ENCODE measurements at places on chromosomes 1 and 21. TPM values are rescaled to one million over a fixed set of nuclear protein-coding genes. Genes with fewer than 3 reads are reported as not detected.
A peak's percentile ranks its signal among the peaks of the same experiment; 100 is the strongest.

DNA sequence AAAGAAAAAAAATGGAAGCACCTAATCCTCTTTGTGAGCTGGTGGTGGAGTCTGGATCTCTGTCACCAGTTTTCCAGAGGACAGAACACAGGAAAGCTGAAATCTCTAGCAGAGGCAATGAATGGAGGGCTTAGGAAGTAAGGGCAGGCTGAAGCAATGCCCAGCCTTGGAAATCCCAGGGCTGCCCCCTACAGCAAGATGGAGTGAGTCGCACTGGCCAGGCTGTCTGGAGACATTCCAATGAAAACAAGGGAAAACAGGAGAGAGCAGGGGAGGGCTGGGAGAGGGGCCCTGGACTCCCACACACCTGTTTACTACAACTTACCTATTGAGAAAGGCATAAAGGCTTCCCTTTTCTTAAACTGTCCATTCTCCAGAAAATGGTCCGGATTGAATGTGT is 25.9 kb downstream of the CYP2J2 start:
- H3K27ac ChIP-seq: no peak overlapping the region
- H3K4me3 ChIP-seq: no peak overlapping the region
- DNase-seq: no peak
- no peaks in the 10 kb centered on the region for H3K4me1 ChIP-seq

GRCh38 chr1:182249201-182249676 is 142.4 kb downstream of the GLUL start:
- H3K4me3 ChIP-seq: no peak overlapping the region
- DNase-seq: no peak
- H3K27ac ChIP-seq: no peak overlapping the region
- H3K4me1 ChIP-seq: no peaks in the 10 kb centered on the region
- H3K27me3 ChIP-seq: no peaks in the 10 kb centered on the region

DNA sequence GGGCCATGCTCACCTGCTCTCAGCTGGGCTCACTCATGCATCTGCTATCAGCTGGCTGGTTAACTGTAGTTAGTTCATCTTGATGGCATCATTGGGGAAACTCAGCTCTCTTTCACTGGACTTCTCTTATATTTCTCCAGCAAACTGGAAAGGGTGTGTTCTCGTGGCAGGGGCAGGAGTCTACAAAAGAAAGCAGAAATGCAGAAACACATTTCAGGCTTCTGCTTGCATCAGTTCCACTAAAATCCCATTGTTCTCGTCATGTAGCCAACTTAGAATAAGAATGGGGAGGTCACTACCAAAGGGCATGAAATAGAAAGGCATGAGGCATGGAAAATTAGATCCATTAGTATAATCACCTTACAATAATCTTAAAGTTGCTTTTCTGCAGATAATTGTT is 207.3 kb downstream of the NRIP1 start:
- no peaks in the 10 kb centered on the region for H3K27me3 ChIP-seq
- H3K36me3 ChIP-seq: no peaks in the 10 kb centered on the region
- H3K27ac ChIP-seq: no peak overlapping the region
- H3K4me3 ChIP-seq: no peak overlapping the region
- H3K4me1 ChIP-seq: no peaks in the 10 kb centered on the region
- DNase-seq: no peak

DNA sequence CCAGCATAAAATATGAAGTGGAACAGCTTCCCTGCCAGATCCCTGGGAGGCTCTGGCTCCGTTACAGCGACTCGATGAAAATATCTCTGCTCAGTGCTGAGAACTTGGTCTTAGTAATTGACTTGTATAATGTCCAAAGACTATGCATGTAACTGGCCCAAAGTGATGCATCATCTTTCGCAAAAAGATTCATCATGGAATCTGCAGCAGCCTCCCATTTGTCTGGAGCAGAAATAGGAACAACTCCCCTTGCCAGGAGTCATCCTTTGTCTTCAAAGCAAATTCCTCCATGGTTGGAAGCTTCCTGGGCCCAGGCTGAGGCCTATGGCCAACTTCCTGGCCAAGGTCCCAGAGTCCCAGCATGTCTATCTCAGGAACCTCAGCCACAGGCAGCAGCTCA is 16.9 kb upstream of the SLC6A17 start:
- H3K36me3 ChIP-seq: no peaks in the 10 kb centered on the region
- H3K27ac ChIP-seq: no peak overlapping the region
- DNase-seq: no peak
- peaks cover 49% of the 10 kb centered on the region for H3K27me3 ChIP-seq
- peaks cover 5% of the 10 kb centered on the region for H3K4me1 ChIP-seq

GRCh38 chr1:71689635-71690034 is 592.7 kb downstream of the NEGR1 start:
- H3K4me3 ChIP-seq: no peak overlapping the region
- H3K27me3 ChIP-seq: no peaks in the 10 kb centered on the region
- no peaks in the 10 kb centered on the region for H3K36me3 ChIP-seq
- H3K27ac ChIP-seq: no peak overlapping the region

GRCh38 chr1:179441501-179441900 is 75.7 kb downstream of the AXDND1 start:
- no peak overlapping the region for H3K4me3 ChIP-seq
- H3K4me1 ChIP-seq: no peaks in the 10 kb centered on the region
- H3K27ac ChIP-seq: no peak overlapping the region
- DNase-seq: no peak
- no peaks in the 10 kb centered on the region for H3K36me3 ChIP-seq

GRCh38 chr1:167219194-167219593 is 1.5 kb upstream of the POU2F1 start:
- peak overlapping the region; percentile 98 for H3K4me3 ChIP-seq
- no peak for DNase-seq
- peaks cover 28% of the 10 kb centered on the region for H3K4me1 ChIP-seq
- H3K27ac ChIP-seq: peak overlapping the region; percentile 86
- no peaks in the 10 kb centered on the region for H3K27me3 ChIP-seq

DNA sequence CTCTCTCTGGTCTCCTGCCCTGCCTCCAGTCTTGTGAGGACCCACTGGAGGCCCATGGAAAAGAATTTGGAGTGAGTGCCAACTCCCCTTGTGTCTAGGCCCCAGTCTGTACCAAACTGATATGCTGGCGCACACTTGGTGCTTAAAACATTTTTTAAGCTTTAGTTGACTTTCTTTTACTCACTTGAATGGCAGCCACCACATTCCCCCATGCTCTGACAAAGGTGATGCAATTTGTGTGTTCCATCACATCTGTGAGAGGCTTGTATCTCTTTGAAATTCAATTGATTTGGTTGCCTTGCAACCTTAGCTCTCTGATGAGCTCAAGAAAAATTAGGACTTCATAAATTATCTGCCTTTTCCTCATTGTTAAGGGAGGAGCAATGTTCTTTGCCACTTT is 30.5 kb upstream of the WDTC1 start:
- no peak overlapping the region for H3K4me3 ChIP-seq
- H3K4me1 ChIP-seq: no peaks in the 10 kb centered on the region
- no peaks in the 10 kb centered on the region for H3K36me3 ChIP-seq
- H3K27ac ChIP-seq: no peak overlapping the region
- H3K27me3 ChIP-seq: no peaks in the 10 kb centered on the region

DNA sequence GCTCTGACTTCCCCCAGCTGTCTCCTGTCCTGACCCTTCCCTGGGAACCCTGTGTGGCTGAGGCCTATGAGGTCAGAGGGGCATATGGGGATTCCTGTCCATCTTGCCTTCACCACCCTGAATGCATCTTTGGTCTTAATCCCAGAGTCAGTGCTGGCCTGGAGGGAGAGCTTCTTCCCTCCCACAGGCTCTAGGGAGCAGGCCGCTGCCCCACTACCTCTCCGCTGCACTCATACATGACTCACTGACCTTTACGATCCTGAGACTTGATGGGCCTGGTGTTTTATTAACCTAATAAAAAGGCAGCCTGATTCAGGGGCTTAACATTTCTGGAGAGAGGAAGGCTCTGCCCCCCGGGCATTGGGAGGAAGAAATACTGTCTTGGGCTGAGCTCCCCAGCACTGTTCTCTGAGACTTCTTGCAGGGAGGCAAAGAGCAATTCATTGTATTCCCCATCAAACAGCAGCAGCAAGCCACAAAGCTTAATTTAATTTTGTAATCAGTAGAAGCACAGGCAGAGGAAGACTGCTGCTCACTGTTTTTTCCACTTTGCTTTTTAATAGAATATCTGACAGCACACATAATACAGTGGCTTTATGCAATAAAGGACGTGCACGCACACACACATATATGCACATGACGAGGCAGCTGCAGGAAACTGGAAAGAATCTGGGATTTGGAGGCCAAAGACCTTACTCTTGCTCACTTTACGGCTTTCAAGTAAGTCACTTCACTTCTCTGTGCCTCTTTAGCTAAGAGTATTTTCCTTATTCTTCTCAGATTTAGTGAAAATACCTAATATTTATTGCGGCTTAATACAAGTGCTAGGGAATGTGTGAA is 89.2 kb upstream of the GRIK3 start:
- H3K27me3 ChIP-seq: peaks cover 4% of the 10 kb centered on the region
- H3K4me1 ChIP-seq: no peaks in the 10 kb centered on the region
- no peak for DNase-seq
- H3K36me3 ChIP-seq: no peaks in the 10 kb centered on the region
- H3K27ac ChIP-seq: no peak overlapping the region
- no peak overlapping the region for H3K4me3 ChIP-seq

DNA sequence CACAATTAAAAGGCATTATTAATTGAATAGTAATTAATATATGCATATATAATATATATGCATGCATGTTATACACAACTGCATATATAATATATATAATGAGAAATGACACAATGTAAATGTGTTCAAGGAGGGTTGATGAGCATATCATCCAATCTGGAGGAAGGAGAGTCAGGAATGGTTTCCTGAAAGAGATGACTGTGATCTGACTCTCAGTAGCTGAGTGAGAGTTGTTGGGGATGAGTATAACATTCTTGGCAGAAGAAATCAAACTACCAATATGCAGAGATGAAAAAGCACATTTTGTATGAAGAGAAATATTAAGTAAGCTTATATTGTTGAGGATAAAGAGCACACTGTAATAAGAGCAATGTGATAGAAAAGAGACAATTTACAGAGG is 37.3 kb downstream of the F13B start:
- DNase-seq: no peak
- no peak overlapping the region for H3K4me3 ChIP-seq

DNA sequence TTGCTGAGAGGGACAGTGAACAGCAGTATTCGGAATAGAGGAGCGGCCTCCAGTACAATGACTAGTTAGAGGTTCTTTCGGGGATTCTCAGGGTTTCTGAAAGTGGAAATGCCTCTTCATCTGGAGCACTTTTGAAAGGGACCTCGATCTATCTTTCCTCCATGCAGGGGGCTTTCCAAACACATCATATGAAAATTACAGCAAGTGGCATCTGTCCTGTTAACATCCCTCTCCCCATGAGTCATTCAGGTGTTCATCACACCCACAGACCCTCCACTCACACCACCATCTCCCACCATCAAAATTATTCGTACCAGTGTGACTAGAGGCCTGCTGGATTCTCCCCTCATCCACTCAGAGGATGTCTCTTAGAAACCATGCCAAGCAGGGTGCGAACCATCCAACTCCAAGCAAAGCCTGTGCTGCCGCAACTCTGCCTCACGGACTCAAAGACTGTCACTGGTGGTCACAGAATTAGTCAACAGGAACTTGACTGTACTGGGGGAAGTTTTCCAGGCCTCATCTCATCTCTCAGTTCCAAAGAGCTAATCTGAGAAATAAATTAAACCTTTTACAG is 211.1 kb downstream of the MRPL39 start:
- no peak for DNase-seq
- H3K4me3 ChIP-seq: no peak overlapping the region
- no peaks in the 10 kb centered on the region for H3K4me1 ChIP-seq
- no peaks in the 10 kb centered on the region for H3K27me3 ChIP-seq

DNA sequence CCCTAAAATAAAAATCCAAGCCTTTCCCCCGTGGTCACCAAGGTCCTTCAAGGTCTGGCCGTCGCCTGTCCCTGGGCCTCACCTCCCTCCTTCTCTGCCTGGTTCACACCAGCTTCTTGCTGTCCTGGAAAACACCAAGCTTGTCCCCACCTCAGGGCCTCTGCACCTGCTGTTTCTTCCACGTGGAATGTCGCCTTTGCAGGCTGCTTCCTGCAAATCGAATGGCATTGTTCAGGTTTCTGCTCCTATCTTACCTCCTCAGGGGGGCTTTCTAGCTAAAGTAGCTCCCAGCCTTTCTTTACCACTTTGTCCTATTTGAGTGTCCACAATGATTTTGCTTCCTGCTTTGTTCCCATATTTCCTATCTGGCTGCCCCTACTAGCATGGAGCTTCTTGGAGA is 3.3 kb upstream of the CASZ1 start:
- peaks cover 13% of the 10 kb centered on the region for H3K27me3 ChIP-seq
- DNase-seq: peak; percentile 9
- H3K36me3 ChIP-seq: no peaks in the 10 kb centered on the region
- no peak overlapping the region for H3K27ac ChIP-seq
- peaks cover 9% of the 10 kb centered on the region for H3K4me1 ChIP-seq

DNA sequence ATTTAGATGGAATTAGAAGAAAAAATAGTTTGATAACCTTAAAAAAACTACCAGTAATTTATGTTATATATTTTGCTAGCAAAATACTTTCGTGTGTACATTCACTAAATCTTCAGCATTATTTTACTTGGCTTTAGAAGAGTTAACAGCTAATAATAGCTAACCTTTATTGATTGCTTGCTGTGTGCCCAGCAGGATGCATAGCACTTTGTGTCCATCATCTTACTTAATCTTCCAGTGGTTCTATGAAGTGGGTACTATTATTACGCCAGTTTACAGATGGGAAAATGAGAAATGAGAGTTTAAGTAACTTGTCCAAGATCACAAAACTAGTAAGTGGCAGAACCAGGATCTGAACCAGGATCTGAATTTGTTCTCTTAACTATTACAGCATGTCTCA is 41.7 kb upstream of the GPR25 start:
- no peak for DNase-seq
- peaks cover 21% of the 10 kb centered on the region for H3K36me3 ChIP-seq
- H3K27ac ChIP-seq: no peak overlapping the region
- H3K4me3 ChIP-seq: no peak overlapping the region
- no peaks in the 10 kb centered on the region for H3K4me1 ChIP-seq
- H3K27me3 ChIP-seq: no peaks in the 10 kb centered on the region

- H3K36me3 ChIP-seq: no peaks in the 10 kb centered on the region
- no peak overlapping the region for H3K4me3 ChIP-seq
- H3K4me1 ChIP-seq: peaks cover 20% of the 10 kb centered on the region
- H3K27ac ChIP-seq: no peak overlapping the region
These were observed 2.2 kb upstream of the GBP6 start for GRCh38 chr1:89361681-89362080.

- peaks cover 20% of the 10 kb centered on the region for H3K4me1 ChIP-seq
- no peaks in the 10 kb centered on the region for H3K27me3 ChIP-seq
- H3K36me3 ChIP-seq: peaks cover 61% of the 10 kb centered on the region
- no peak for DNase-seq
- no peak overlapping the region for H3K4me3 ChIP-seq
These were observed 9.4 kb downstream of the GLUL start for GRCh38 chr1:182381962-182382819.

GRCh38 chr1:192443616-192444015 is 126.8 kb downstream of the RGS21 start:
- no peaks in the 10 kb centered on the region for H3K36me3 ChIP-seq
- no peak for DNase-seq
- no peaks in the 10 kb centered on the region for H3K27me3 ChIP-seq
- H3K4me3 ChIP-seq: no peak overlapping the region

The GPR3 gene
- 0.18 TPM for total RNA-seq

The PARS2 gene
- total RNA-seq: 3.3 TPM

The SYCP1 gene
- not detected for total RNA-seq

The LRRN2 gene
- 2.5 TPM for total RNA-seq

The KIF1B gene
- 38.0 TPM for total RNA-seq

The EDN2 gene
- total RNA-seq: 2.1 TPM

The FAM3B gene
- 4.8 TPM for total RNA-seq

The SPRR2F gene
- total RNA-seq: not detected

The BRDT gene
- not detected for total RNA-seq

The MAN1C1 gene
- total RNA-seq: 20.4 TPM

The GJA9 gene
- not detected for total RNA-seq

The FBLIM1 gene
- 20.1 TPM for total RNA-seq

The JUN gene
- total RNA-seq: 118 TPM

The MYCL gene
- 3.9 TPM for total RNA-seq

All from lower lobe of right lung (tissue), 2 donors.